Epithelial cell of umbilical artery (primary cell): ENCODE measurements at places on chromosomes 7 and 10. TPM values are rescaled to one million over a fixed set of nuclear protein-coding genes. Genes with fewer than 3 reads are reported as not detected.

SPDYE9 gene
- not detected in 2 replicates for total RNA-seq

TSPAN33 gene
- total RNA-seq, result 0.30 and 0.65 TPM in 2 replicates

CHN2 gene
- under 0.01 TPM in 1 of 2 replicates, not detected in the other for total RNA-seq

HABP2 gene
- not detected in 2 replicates for total RNA-seq

MET gene
- 34.8 and 77.7 TPM in 2 replicates for total RNA-seq

TMEM184A gene
- total RNA-seq, result 0.65 TPM in 1 of 2 replicates, not detected in the other

GOLGA7B gene
- total RNA-seq, result not detected in 2 replicates

VSTM4 gene
- total RNA-seq, result under 0.01 and 0.32 TPM in 2 replicates

PTN gene
- total RNA-seq, result 0.32 and 0.91 TPM in 2 replicates

CAPZA2 gene
- total RNA-seq, result 336 and 487 TPM in 2 replicates

CFAP70 gene
- total RNA-seq, result 0.30 and 0.32 TPM in 2 replicates

ANKRD30A gene
- total RNA-seq, result not detected in 2 replicates

OR2A42 gene
- total RNA-seq, result not detected in 2 replicates

GIMAP5 gene
- total RNA-seq, result 4.2 and 8.1 TPM in 2 replicates

SLC26A5 gene
- not detected in 2 replicates for total RNA-seq
